Kidney epithelial cell (primary cell): ENCODE measurements at places on chromosomes 16 and 17.

DNA sequence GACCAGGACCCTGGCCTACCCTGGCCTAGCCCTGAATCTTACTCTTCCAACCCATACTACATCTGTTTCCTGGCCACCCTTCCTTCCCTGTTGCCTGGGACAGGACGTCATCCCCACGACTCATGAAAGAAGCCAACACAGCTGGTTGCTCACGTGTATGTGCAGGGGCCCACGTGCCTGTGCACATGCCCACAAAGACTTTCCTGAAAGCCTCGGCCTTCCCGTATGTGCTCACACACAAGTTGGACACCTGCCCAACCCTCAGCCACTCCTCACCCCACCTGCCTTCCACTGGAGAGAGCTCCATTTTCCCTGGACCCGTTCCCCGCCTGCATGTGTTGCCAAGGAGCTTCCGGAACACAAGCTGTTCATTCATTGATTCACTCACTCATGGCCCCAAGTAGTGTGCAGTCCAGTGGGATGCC, 7.0 kb downstream of the PLXDC1 start:
- no peak for DNase-seq

GRCh38 chr17:41664587-41665565, 23.8 kb upstream of the EIF1 start:
- DNase-seq: no peak

GRCh38 chr17:13485327-13485726, 116.4 kb downstream of the HS3ST3A1 start:
- no peak for DNase-seq

DNA sequence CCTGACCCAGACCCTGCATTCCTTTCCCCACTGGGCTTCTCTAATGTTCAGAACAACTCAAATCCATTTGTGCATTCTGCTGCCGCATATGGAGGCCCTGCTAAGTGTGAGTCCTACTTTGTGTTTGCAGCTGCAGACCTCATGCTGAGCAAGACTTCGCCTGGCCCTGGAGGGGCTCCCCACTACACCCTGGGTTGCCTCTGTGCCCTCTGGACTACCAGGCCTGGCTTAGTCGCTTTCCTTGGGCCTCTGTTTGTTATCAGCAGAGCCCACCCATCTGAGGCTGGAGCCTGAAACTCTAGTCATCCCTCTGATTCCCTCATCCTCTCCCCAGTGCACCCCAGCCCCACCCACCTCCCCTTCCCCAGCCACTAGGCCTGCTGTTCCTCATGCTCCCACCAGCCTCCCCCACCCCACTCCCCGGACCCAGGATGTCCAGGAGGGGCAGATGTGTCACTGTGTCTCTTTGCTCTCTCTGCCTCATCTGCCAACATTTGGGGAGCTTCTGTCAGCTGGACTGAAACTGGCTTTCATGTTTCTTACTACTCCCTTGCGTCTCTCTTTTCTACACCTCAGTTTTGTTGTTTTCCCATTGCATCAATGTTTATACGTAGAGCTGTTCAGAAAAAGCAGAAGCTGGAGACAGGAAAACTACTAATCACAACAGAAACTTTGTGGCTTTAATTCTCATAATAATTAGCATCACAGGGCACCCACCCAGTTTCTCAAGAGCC, 17.9 kb upstream of the CD300E start:
- DNase-seq: no peak

DNA sequence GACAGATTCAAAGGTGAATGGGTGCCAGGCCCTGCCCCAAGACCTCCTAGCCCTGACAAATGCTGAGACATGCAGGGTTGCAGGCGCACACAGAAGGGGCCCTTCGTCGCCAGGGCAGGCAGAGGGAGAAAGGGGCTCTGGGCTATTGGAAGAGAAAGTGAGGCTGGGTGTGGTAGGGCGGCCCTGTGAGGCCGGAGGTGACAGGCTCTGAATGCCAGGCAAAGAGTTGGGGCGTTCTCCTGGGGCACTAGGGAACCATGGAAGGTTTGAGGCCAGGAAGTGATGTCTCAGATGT, 26.4 kb upstream of the NXPH3 start:
- DNase-seq: no peak

- no peak for DNase-seq
These were observed 16.8 kb upstream of the AKAP1 start for GRCh38 chr17:57068222-57068658.

GRCh38 chr16:9408297-9408878, 316.9 kb downstream of the HAPSTR1 start:
- DNase-seq: no peak

GRCh38 chr16:56421313-56421712, 4.0 kb downstream of the AMFR start:
- DNase-seq: no peak

DNA sequence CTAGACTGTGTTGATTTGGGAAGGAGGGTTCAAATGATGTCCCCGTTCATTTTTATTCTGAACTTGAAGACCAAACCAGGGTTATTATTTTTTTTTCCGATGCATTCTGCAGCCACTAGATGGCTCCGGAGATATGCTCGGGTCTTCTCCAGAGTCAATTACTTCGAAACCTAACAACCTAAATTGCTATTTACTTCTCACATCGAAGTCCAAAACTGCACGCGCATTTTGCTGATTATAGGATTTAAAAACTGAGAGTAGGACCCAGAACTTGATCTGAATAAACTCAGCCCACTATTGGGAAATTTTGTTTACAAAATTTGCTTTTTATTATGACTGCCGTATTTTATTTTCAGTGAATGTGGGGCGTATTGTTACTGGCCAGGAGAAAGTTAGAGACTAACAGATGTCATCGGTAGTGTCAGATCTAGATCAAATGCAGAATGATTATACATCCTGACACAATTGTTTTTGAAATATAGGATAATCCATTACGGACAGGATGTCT, 263.8 kb downstream of the HS3ST3A1 start:
- DNase-seq: no peak

DNA sequence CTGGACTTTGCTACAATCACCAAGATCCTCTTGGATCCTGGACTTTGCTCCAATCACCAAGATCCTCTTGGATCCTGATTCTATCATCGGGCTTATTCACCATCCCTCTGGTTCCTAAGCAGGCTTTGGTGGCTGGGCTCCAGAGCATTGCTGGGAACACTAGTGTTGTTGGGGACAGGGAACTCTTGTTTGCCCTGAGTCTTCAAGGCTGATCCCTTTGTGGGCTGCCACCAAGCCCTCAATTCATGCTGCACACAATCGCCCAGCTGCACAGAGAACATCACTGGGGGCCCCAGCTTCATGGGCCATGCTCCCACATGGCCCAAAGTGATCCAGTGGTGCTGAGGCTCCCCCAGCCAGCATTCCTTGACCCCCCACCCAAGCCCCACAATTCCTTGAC, 88.3 kb downstream of the TMEM132E start:
- DNase-seq: no peak

DNA sequence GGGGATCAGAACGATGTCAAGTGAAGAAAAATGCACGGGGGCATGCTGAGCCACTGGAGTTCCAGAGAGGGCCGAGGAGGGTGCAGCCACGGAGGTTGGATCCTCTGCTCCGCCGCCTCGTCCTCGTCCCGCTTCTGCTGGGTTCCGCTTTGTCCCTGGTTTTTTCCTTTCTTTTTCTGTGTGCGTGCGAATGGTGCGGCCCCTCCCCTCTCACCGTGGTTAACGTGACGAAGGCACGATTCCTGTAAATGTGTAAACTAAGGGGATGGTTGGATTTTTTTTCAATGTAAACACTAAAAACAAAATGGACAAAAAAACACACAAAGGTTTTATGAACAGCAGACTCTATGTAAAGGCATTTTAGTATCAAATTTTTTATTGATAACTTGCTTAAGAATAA, 46.7 kb downstream of the ACTG1 start:
- DNase-seq: no peak

GRCh38 chr16:73268366-73268993, 220.6 kb upstream of the ZFHX3 start:
- no peak for DNase-seq

- DNase-seq: no peak
These were observed 99.3 kb upstream of the C17orf78 start for GRCh38 chr17:37276475-37276874.
